ENCODE measurements at places on chromosomes 12 and 14. TPM values are rescaled to one million over a fixed set of nuclear protein-coding genes. Genes with fewer than 3 reads are reported as not detected.

Gene CLEC2D
- total RNA-seq = 6.6 TPM

DNA sequence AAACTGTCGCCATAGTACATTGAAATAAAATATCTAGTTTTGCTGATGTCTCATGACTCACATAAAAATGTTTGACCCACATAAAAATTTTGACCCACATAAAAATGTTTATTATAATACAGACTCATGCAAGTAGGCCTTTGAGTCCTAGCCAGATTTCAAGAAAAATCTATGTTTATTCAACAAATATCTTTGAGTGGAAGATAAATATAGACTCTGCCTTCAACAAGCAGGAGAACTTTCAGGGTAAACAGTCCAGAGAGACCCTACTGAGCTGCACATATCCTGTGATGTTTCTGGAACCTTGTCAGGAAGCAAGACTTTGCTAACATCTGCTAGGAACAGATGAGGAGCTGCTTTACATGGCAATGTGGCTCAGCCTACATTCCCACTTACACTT lies 283.1 kb downstream of the MDGA2 start:
- no peak overlapping the region for H3K4me3 ChIP-seq
- no peaks in the 10 kb centered on the region for H3K27me3 ChIP-seq
- no peaks in the 10 kb centered on the region for H3K4me1 ChIP-seq

- no peaks in the 10 kb centered on the region for H3K27me3 ChIP-seq
- no peaks in the 10 kb centered on the region for H3K36me3 ChIP-seq
- H3K4me1 ChIP-seq = no peaks in the 10 kb centered on the region
Observed at GRCh38 chr12:87094356-87094755, 838.2 kb upstream of the MGAT4C start.

Gene RERG
- not detected for total RNA-seq

DNA sequence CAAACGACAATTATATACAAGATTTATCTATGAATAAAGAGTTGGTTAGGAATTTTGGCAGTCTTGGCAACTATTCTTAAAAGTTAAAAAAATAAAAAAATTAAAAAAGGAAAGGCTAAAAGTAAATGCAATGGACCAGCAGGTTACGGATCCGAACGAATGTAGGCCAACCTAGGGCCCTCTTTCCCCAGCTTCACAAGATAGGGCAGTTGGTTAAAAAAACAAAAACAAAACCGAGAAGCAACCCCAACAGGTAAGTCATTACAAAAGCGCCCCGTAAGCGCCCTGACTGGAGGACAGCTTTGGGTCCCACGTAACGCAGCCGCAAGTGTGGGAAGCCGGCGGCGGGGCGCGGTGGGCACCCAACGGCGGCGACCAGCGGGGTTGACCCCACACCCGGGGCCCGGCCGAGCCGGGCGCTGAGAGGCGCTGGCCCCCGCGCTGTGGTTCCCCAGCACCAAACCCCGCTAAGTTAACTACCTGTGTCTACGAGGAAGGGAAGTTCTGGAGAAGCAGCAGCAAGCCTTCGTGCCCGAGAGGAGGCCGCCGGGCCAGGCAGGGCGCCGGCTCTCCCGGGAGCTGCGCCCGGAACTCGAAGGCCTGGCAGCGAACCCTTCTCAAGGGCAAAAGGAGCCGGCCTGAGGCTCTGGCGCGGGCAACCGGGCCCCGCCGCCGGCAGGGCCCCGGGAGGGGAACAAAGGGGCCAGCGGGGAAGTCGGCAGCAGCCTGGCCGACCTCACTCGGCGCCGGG lies 882 bp downstream of the HECTD1 start:
- H3K36me3 ChIP-seq = no peaks in the 10 kb centered on the region
- peak; percentile 51 for DNase-seq
- H3K27me3 ChIP-seq = no peaks in the 10 kb centered on the region
- peak overlapping the region; percentile 91 for H3K4me3 ChIP-seq

Gene B4GALNT1
- 4.2 TPM for total RNA-seq

Gene KRT4
- total RNA-seq = 3.4 TPM

DNA sequence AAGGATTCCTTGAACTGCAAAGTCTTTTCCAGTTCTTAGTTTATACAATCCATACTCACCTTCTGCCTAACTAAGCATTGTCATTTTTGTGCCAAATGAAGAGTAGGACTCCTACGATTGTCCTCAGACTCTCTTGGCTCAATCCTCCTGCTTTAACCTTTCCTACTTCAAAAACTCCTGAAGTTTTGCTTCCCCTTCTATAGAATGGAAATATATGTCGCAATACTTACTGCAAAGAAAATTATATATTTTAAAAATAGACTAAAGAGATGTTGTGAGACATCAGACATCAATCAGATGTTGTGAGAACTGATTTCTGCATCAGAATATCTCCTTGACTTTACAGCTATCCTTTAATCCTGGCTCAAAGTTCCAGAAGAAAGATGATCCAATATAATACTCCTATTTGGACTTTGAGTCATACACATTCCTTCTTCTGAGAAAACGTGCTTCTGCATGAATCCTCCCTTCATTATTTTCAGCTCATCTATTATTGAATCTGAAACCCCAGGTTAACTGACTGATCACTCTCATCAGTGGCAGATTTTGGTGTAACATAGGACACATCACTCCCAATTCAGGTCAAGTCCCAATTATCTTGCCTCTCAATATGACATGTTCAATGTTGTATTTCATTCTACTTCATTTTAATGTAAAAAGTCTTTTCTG lies 48.8 kb downstream of the A2M start:
- no peak overlapping the region for H3K27ac ChIP-seq
- peaks cover 8% of the 10 kb centered on the region for H3K4me1 ChIP-seq
- no peaks in the 10 kb centered on the region for H3K27me3 ChIP-seq
- no peaks in the 10 kb centered on the region for H3K36me3 ChIP-seq

DNA sequence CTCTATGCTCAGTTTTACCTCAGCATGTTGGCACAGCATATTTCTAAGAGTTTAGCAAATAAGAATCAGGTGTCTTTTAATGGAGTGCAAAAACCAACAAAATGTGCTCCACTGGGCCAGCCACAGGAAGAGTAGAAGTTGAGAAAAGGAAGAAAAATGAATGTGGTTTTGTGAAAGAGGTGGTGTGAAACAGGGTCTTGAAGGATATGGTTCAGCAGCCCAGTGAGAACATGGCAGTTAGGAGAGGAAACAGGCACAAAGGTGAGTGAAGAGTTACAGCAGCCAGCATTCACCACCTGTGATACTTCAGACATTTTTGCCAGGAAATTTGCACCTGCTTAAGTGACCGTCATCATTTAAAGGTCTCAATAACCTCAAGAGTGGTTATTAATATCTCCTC lies 2.4 kb downstream of the STAB2 start:
- no peak overlapping the region for H3K27ac ChIP-seq
- no peaks in the 10 kb centered on the region for H3K36me3 ChIP-seq
- H3K4me1 ChIP-seq = peaks cover 7% of the 10 kb centered on the region
- DNase-seq = no peak
- H3K27me3 ChIP-seq = no peaks in the 10 kb centered on the region

Gene TBX3
- total RNA-seq = 47.2 TPM

GRCh38 chr14:60757567-60758002 lies 23.0 kb downstream of the MNAT1 start:
- no peaks in the 10 kb centered on the region for H3K4me1 ChIP-seq
- H3K36me3 ChIP-seq = no peaks in the 10 kb centered on the region
- no peak for DNase-seq
- no peaks in the 10 kb centered on the region for H3K27me3 ChIP-seq
- H3K4me3 ChIP-seq = no peak overlapping the region

GRCh38 chr12:27083861-27084394 lies 1.6 kb upstream of the C12orf71 start:
- no peaks in the 10 kb centered on the region for H3K36me3 ChIP-seq
- no peaks in the 10 kb centered on the region for H3K4me1 ChIP-seq

Gene TUNAR
- total RNA-seq = not detected

DNA sequence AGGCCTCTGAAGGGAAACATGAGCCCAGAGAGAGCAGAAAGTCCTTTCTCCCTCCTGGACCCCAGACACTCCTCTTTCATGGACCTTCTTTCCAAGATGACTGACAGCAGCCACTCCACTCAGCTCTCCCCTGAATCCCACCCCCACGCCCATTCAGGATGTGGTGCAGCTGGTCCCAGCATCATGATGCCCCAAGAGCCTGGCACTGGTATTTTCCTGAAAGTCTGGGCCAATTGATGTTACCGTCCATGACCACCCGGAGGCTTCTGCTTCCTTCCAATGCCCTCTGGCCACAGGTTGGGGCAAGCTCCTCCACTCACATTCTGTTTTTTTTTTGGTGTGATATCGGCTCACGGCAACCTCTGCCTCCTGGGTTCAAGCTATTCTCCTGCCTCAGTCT lies 112.6 kb downstream of the CALM1 start:
- peaks cover 86% of the 10 kb centered on the region for H3K4me1 ChIP-seq
- no peaks in the 10 kb centered on the region for H3K27me3 ChIP-seq
- no peak for DNase-seq
- H3K4me3 ChIP-seq = no peak overlapping the region
- no peaks in the 10 kb centered on the region for H3K36me3 ChIP-seq

Gene LDHB
- 1,752 TPM for total RNA-seq

Gene P2RX2
- not detected for total RNA-seq

Gene KRT72
- total RNA-seq = not detected

Gene SAMD15
- 0.82 TPM for total RNA-seq

DNA sequence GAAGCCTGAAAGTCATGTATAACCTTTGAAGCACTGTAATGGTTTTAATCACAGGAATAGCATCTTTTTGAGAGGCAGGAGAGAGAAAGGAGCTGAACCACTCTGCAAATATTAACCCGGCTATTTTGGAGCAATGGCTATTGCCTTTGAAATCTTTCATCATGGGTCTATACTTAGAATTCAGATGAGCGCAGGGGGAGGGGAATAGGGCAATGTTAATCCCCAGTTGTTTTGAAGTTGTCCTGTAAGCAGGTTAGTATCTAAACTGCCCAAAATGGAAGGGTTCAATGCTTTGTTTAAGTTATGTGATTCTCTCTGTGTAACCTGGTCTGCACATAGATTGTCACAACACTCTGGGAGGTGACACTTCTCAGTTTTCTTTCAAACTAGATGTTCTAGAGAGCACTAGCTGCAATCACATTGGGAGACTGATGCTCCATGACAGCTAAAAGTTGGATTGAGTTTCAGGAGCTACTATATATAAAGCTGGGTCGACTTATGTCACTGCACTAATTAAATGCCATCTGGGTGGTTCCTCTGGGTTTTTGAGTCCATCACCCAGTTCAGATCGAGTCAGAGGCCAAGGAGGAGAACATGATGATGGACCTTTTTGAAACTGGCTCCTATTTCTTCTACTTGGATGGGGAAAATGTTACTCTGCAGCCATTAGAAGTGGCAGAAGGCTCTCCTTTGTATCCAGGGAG lies at the start of gene MYF6:
TSS of gene MYF6 (plus strand) at position 509 of the 704 bp plus-strand sequence. CDS start at position 595, 86 bp downstream.
- no peak within 1 kb of the TSS for H3K27ac ChIP-seq
- no peaks in the 10 kb centered on the region for H3K36me3 ChIP-seq
- H3K4me3 ChIP-seq = no peak within 1 kb of the TSS
- no peak for DNase-seq
- H3K27me3 ChIP-seq = no peaks in the 10 kb centered on the region

- H3K36me3 ChIP-seq = no peaks in the 10 kb centered on the region
- H3K4me1 ChIP-seq = no peaks in the 10 kb centered on the region
- H3K4me3 ChIP-seq = no peak overlapping the region
- H3K27me3 ChIP-seq = no peaks in the 10 kb centered on the region
- DNase-seq = no peak
- no peak overlapping the region for H3K27ac ChIP-seq
Observed at GRCh38 chr12:58028294-58028693, 86.9 kb downstream of the ATP23 start.

GRCh38 chr14:101823066-101823465 lies 61.6 kb downstream of the PPP2R5C start:
- H3K4me1 ChIP-seq = no peaks in the 10 kb centered on the region
- H3K36me3 ChIP-seq = no peaks in the 10 kb centered on the region
- no peak for DNase-seq

DNA sequence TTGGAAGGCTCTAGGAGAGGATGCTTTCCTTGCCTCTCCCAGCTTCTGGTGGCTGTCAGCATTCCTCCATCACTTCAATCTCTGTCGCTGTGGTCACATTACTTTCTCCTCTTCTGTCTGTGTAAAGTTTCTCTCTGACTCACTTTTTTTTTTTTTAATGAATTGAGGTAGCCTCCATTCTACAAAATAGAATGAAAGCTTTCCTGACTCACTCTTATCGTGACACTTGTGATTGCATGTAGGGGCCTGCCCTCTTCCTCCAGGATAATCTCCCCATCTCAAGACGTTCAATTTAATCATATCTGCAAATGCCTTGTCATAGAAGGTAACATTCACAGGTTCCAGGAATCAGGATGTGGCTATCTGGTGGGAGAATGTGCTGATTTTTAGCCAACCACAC lies 153.5 kb upstream of the HMGA2 start:
- no peak overlapping the region for H3K27ac ChIP-seq
- H3K36me3 ChIP-seq = no peaks in the 10 kb centered on the region
- no peaks in the 10 kb centered on the region for H3K4me1 ChIP-seq
- H3K27me3 ChIP-seq = no peaks in the 10 kb centered on the region

- no peak for DNase-seq
- no peaks in the 10 kb centered on the region for H3K36me3 ChIP-seq
- H3K4me3 ChIP-seq = no peak overlapping the region
- H3K27me3 ChIP-seq = no peaks in the 10 kb centered on the region
- H3K4me1 ChIP-seq = peaks cover 50% of the 10 kb centered on the region
Observed at GRCh38 chr12:109735051-109735521, 21.5 kb downstream of the FAM222A start.

GRCh38 chr12:111443586-111443985 lies 37.9 kb downstream of the SH2B3 start:
- H3K4me3 ChIP-seq = no peak overlapping the region
- no peaks in the 10 kb centered on the region for H3K27me3 ChIP-seq

- no peak for DNase-seq
- H3K4me3 ChIP-seq = no peak overlapping the region
Observed at GRCh38 chr12:99332936-99333591, 314.5 kb upstream of the GARIN6 start.

GRCh38 chr14:92993302-92993701 lies 70.4 kb downstream of the CHGA start:
- H3K27ac ChIP-seq = no peak overlapping the region
- no peaks in the 10 kb centered on the region for H3K27me3 ChIP-seq
- no peak overlapping the region for H3K4me3 ChIP-seq
- peaks cover 2% of the 10 kb centered on the region for H3K36me3 ChIP-seq
- DNase-seq = no peak
- H3K4me1 ChIP-seq = no peaks in the 10 kb centered on the region

DNA sequence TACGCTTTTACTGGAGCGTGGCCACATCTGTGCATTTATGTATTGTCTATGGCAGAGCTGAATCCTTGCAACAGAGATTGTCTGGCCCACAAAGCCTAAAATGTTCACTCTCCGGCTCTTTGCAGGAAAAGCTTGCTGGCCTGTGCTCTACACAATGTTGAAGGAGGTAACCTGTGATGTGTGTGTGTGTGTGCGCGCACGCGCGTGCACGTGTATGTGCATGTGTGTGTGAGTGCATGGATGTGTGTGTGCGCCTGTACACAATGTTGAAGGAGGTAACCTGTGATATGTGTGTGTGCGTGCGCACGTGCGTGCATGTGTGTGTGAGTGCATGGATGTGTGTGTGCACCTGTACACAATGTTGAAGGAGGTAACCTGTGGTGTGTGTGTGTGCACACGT lies 62.7 kb downstream of the RFLNA start:
- peaks cover 2% of the 10 kb centered on the region for H3K36me3 ChIP-seq
- H3K4me1 ChIP-seq = no peaks in the 10 kb centered on the region
- H3K27ac ChIP-seq = no peak overlapping the region
- no peak overlapping the region for H3K4me3 ChIP-seq

- no peaks in the 10 kb centered on the region for H3K27me3 ChIP-seq
- no peaks in the 10 kb centered on the region for H3K4me1 ChIP-seq
- no peak overlapping the region for H3K4me3 ChIP-seq
- no peak overlapping the region for H3K27ac ChIP-seq
Observed at GRCh38 chr12:90360300-90360699, 594.7 kb downstream of the CCER1 start.

Gene PKP2
- 275 TPM for total RNA-seq

GRCh38 chr12:123960856-123961255 lies 11.8 kb downstream of the CCDC92 start:
- H3K36me3 ChIP-seq = no peaks in the 10 kb centered on the region
- no peak for DNase-seq
- H3K27me3 ChIP-seq = no peaks in the 10 kb centered on the region
- no peaks in the 10 kb centered on the region for H3K4me1 ChIP-seq

Gene RFLNA
- total RNA-seq = 21.1 TPM
